Hepatocyte (in vitro differentiated cells): ENCODE measurements at places on chromosomes 1 and 21.

- DNase-seq: no peak
Observed at GRCh38 chr1:14138687-14139086, 438.7 kb downstream of the PRDM2 start.

DNA sequence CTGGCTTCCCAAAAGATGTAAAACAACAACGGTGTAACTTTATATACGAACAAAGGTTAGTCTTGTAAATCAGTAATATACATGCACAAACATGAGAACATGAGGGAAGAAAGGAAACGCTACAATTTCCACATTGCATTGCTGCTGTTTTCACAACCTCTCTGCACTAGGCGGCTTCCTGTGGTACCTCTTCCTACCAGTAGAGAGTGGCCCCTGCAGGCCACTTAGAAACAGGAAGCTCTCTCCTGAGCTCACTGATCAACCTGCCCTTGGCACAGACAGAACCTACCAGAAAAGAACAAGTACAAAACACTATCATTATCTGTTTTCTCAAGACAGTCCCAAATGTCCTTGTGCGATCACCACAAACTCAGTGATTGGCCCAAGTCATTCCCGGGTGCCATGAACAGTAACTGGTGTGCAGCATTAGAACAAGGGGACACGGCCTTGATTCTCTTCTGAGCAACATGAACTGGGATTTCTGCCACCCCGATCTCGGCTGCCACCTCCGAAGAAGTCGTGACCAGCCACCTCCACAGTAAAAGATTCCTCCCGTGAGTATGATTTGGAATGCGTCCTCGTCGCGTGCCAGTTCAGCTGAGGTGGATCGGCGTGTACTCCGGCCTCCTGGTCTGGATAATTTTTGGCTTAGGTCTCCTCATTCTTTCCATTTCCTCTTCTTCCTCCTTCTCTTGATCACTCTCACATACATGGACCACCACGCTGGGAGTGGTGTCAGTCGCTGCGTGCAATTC is 5.7 kb upstream of the KCNE1 start:
- DNase-seq: no peak

DNA sequence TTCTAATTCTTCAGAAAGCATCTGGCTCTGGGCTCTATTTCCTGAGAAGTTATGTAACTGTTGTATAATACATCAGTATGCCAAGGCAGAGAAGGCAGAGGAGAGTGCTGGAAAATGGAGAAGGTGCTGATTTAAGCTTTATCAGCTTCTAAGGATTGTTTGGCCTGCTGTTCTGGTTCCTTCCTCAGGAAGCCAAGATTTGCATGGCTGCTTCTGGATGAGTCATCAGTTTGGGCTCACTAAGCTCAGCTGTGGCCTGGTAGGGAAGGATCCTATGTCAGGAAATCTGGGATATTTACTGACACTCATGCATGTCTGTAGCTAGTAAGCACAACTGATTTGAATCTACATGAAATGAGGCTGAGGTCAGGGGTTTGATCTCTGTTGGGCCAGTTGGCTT is 73.2 kb upstream of the ADGRL4 start:
- DNase-seq: peak; percentile 38

DNA sequence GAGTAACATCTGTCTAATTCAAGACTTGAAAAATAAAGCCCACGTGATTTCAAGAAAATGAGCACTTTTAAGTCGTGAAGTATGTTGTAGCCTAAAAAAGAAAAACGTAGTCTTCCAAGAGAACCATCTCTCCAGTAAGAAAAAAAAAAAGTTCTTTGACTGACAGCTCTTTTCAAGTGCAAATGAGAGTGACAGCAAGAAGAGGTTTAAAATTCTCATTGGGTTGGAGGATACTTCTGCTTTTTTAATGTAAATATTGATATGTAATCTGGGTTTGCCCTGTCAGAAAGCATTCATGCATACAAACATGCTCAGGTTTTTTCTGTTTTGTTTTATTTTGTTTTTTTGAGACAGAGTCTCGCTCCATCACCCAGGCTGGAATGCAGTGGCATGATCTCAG is 32.3 kb upstream of the PRDM2 start:
- no peak for DNase-seq

DNA sequence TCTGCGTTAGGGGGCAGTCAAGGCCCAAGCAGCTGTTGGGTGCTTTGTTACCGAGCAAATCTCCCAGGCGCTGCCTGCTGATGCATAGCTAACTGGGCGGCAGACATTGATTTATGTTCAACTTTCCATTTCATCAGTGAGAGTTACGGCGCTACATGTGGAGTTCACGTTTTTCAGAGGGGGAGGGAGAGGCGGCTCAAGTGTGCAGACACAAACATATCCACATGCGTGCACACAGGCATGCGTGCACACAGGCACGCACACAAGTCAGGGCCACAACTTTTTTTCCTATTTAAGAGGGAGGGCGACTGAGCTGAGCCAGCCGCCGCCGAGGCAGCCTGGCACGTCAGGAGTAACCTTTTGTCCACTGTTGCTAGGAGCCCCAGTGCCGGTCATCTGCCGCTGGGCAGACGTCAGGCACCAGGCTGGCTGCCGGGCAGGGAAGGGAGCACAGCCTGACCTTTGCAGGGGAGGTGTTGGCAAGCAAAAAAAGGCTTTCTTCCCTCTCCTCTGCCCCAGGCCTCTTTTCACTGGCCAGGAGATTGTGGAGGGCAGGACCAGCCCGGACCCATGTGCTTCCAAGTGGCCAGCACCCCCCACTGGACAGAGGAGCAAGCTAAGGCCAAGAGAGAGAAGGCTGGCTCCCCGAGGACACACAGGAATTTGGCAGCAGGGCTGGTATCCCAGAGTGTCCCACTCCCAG is 73.3 kb downstream of the MRPL37 start:
- peak; percentile 89 for DNase-seq

DNA sequence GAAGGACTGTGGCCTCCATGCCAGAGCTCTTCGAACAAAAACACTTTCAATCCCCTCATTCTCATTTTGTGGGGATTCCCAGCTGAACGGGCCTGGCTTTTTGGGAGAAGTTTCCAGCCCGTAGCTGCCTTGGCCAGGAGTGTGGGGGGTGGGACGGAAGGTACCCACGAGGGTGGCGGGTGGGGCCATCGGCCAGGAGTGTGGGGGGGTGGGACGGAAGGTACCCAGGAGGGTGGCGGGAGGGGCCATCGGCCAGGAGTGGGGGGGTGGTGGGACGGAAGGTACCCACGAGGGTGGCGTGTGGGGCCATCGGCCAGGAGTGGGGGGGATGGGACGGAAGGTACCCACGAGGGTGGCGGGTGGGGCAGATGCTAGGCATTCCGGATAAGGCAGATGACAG is 71.7 kb upstream of the ZBTB18 start:
- peak; percentile 49 for DNase-seq

DNA sequence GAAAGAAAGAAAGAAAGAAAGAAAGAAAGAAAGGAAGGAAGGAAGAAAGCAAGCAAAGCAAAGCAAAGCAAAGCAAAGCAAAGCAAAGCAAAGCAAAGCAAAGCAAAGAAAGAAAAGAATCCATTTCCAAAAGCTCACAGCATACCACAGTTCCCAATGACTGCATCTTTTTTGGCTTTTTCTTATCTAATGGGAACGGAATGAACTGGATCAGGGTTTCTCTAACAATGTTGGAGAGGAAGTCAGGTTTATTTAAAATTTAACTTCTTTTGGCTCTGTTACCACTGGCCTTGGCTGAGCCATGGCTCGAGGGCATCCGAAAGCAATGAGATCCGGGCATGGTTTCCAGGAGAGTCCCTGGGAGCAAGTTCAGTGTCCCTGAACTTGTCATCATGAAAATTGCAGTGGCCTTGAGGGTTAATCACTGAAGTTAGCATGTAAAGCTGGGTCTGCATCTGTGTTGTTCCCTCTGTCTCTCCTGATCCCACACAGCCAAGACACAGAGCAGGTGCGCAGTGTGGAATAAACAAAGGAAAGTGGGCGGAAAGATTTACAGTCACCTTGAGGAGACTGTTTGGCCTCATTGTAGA is 34.6 kb upstream of the CTPS1 start:
- DNase-seq: no peak

GRCh38 chr1:235972311-235972689 is 92.6 kb downstream of the NID1 start:
- DNase-seq: peak; percentile 25

DNA sequence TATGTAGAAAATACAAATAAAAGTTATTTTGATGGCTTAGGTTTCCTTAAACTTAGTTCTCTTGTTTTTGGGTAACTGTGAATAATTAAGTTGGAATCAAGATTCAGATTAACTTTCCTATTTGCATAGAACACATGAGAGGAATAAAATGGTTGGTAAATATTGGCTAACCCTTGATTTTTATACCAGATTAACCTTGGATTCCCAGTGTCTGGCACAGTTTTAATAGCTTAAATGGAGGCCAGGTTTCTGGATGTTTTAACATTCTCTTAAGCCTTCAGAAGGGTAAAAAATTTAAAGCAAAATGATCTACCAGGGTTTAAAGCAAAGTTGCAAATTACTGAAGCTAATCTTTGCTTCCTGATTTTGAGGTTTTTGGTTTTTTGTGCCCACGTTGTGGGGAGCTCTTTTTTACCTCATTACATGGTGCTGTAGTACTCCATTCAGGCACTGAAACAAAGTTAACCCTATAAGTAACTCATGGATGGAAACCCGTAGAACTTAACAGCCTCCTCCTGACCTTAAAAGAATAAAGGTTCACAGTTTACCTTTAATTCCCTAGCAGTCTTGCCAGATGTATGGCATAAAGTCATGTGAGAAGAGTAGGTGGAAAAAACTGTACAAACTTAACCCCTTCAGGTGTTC is 8.4 kb upstream of the SPATA1 start:
- no peak for DNase-seq

DNA sequence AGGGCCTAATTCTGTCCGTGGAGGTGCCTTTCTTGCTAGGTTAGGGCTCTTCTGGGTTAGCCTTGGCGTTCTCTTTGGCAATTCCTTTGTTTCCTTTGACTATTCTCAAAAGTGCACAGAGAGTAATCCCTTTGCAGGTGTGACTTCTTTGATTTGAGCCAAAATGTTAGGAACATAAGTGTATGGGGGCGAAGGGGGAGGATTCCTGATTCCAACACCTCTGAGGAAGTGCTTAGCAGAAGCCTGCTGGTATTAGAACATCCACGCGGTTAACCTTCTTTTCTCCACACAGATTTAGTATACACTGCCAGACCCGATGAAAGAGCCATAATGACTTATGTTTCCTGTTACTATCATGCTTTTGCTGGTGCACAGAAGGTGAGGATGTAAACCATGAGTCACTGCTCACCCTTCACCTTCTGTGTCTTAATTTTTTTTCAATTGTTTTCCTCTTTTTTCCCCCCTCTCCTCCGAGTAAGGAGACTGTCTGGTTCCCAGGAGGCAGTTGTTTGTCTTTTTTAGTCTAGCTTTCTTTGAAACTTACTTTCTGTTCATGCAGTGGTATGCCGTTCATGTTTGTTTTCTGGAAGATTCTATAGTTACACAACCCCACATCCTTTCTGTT is 48.0 kb downstream of the ACTN2 start:
- no peak for DNase-seq

GRCh38 chr1:240691909-240692705 is 80.2 kb upstream of the GREM2 start:
- DNase-seq: peak; percentile 75

- DNase-seq: no peak
Observed at GRCh38 chr1:41345434-41346075, 15.7 kb upstream of the FOXO6 start.

DNA sequence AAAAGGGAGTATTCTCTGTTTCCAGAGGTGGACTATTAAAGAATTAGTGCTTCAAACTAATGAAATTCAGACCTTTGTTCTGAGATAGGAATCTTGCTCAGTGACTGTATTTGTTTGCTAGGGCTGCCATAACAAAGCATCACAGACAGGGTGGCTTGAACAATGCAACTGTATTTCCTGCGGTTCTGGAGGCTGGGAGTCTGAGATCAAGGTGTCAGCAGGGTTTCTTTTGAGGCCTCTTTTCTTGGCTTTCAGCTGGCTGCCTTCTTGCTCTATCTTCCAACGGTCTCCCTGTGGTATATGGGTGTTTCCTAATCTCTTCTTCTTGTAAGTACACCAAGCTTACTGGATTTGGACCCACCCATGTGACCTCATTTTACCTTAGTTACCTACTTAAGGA is 264.6 kb upstream of the PROX1 start:
- DNase-seq: no peak

DNA sequence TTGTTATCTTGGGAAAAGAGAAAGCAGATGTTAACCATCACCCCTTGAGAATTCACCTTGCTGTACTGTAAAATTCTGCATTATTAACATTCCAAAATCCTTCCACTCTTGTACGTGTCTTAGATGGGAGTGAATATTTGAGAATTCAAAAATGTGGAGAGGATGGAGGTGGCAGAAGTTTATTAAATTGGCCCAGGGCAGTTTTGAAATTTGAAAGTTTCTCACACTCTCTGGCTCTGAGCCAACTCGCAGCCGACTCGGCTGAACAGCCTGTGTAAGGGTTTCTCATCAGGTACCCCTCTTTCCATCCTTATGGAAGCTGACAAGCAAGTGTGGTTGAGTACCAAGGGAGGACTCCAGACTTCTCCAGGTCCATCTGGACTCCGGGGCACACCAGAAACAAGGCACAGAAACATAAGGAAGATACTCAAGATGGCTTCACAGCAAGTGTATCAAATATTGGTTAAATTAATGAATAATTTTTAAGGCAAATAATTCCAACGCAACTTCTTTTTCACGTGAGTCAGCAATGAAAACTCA is 45.1 kb downstream of the RRAGC start:
- DNase-seq: no peak

DNA sequence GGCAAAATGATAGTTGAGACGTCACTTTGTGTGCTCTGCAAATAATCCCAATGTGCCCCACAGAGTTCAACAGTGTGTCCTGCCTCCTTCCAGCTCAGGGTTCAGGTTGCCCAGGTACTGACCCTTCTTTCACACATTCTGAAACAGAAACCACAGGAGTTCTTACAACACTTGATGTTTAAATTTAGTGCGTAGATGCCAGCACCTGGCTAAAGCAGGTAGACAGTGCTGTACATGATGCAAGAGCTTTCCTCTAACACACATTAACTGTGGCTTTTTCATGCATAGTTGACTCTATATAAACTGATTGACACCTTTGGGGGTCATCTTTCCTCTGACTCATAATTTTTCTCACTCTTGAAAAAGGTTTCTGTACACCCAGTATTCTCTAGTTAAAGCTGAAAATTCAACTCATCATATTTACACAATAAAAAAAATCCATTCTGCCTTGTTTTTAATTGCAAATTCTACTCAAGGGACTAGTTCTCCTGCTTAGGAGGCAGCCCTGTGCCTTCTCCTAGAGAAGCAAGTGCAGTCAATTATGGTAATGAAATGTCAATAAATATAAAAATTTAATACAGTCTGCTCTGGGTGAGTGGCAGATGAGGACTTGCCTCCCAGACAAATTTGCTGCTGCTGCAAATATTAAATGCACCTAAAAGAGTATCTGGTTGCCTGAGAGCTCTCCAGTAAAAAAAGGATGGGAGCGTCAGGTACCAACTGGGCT is 91.4 kb downstream of the NR5A2 start:
- peak; percentile 10 for DNase-seq
